ENCODE measurements at places on chromosomes 4 and X.

DNA sequence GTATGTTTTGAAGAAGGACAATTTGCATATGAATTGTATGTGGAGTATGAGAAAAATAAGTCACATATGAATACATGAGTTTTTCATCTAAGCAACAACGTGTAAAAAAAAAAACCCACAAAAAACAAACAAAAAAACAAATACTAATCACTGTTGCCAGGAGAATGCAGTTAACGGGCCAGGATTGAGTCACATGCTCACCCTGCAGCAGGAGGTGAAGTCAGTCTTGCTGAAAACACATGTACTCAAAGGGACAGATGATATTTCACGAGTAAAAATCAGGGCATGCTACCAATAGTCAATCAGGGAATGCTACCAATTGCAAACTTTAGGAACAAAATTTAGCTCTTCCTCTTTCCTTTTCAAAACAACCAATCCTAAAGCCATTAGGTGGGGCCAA, 10.4 kb upstream of the DCLK2 start:
- DNase-seq, result no peak

DNA sequence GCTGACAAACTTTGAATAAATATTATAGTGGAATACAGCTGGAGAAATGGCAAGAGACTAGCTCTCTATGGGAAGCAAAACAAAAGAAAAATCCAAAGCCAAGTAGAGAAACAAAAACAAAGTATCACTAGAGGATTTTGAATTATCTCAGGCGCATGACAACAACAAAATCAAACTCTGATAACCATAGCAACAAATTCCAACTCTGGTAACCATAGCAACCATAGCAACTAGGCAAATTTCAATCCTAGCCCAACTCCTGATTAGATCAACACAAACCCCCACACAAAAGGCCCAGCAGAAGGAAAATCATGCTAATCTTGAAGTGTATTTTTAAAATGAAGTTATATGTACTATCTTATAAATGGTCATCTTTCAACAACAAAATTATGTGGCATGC, 98.4 kb upstream of the MAGEE2 start:
- no peak for DNase-seq

GRCh38 chr4:139266583-139267257, 13.3 kb downstream of the MGARP start:
- DNase-seq, result peak; percentile 39

GRCh38 chrX:54754854-54755253, 43.2 kb downstream of the ITIH6 start:
- no peak for DNase-seq

DNA sequence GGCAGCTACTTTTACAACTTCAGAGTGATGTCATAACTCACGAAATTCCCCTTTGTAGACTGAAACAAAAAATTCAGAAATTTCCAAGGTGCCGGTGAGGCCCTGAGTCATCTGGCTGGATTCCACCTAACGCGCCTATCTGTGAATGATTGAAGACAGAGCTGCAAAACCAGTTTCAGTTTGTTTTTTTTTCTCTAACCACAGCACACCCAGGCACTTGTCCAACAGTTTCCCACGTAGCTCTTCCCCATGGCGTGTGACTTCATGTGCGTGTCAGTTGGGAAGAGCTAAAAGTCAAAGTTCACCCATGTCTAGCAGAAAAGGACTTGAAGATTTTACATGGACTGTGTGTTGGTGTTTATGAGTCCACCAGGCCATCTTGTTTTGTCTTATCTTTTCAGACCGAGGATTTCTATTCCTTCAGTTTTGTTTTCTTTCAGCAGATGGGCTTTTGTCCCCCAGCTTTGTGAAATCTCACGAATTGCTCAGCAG, 16.4 kb downstream of the TCEANC start:
- peak; percentile 18 for DNase-seq

Measured in stimulated activated CD4-positive, alpha-beta T cell treated with anti-CD3 and anti-CD28 coated beads, TNF-alpha, amount 100 ng/mL, for 4 hours (primary cell).